ENCODE measurements at places on chromosomes 6 and 20.

- DNase-seq, result no peak
These were observed 66.7 kb upstream of the ARMC2 start for GRCh38 chr6:108781419-108782100.

DNA sequence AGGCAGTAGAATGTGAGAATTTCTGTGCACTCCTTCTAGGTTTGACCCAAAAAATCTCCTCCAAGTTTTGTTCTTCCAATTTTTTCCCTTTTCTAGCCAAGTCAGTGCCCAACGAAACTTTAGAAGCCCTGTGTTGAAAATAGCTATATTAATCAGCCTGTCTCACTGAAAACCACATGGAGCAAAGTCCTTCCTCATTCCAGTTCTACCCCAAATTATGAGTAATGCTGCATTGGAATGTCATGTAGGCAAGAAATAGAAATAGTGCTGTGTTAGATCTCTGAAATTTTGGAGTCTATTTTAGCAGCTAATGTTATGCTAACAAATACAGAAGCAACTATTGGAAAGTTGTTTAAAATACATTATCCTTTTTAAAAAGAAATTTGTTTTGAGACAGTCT is 725.5 kb downstream of the TBC1D32 start:
- no peak for DNase-seq

DNA sequence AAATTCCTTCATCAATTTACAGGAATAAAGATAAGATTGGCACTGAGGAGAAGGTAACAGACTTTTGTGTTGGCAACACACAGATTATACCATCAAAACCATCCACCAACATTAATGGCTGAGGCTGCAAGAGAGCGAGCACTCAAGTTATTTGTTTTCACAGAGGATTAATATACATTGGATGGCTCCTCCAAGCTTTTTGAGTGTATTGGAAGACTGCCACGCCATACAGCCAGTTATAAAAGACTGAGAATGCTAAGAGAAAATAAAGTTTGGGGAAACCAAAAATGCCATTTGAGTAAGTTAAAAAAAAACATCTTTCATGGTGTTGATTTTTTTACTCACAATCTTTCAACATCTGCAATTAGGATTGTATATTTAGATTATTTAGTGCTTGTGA is 973.8 kb upstream of the SLC35B3 start:
- no peak for DNase-seq

- no peak for DNase-seq
These were observed 406.5 kb downstream of the KIF16B start for GRCh38 chr20:16166737-16167136.

DNA sequence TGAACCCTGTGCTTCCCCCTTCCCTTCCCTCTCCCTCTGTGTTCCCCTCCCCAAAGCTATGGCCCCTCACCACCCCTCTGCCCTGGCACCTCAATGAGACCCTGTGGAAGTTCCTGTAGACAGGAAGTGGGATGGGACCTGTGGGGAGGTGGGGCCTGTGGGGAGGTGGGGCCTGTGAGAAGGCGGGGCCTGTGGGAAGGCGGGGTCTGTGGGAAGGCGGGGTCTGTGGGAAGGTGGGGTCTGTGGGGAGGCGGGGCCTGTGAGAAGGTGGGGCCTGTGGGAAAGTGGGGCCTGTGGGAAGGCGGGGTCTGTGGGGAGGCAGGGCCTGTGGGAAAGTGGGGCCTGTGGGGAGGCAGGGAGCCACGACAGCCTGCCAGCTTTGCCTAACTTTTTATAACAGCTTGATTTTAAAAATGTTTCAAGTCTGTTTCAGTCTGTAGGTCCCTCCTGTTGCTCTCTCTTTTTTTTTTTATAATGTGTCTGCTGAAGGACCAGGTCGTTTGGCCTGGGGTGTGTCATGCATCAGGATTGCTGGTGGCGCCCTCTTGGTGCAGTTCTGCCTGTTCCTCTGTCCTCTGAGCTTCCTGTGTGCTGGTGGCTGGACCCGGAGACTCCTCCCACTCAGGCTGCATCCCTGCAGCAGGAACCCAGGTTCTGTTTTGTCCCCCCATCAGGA is 70.5 kb upstream of the SLCO4A1 start:
- DNase-seq, result peak; percentile 79
